ENCODE measurements at places on chromosomes 12 and 14. TPM values are rescaled to one million over a fixed set of nuclear protein-coding genes. Genes with fewer than 3 reads are reported as not detected.

Gene AMN
- 1.0 TPM for total RNA-seq

Gene SLC22A17
- 0.42 TPM for total RNA-seq

Gene GLIPR1L2
- total RNA-seq, result not detected

Gene KLRC2
- 23.4 TPM for total RNA-seq

- no peak for DNase-seq
- H3K4me3 ChIP-seq, result no peak overlapping the region
- H3K27me3 ChIP-seq, result no peaks in the 10 kb centered on the region
- H3K4me1 ChIP-seq, result no peaks in the 10 kb centered on the region
- H3K36me3 ChIP-seq, result no peaks in the 10 kb centered on the region
These were observed 147.5 kb upstream of the RTL1 start for GRCh38 chr14:101050901-101051490.

- no peak for DNase-seq
- no peaks in the 10 kb centered on the region for H3K27me3 ChIP-seq
- peaks cover 36% of the 10 kb centered on the region for H3K4me1 ChIP-seq
- no peaks in the 10 kb centered on the region for H3K36me3 ChIP-seq
These were observed 290.8 kb downstream of the RPAP3 start for GRCh38 chr12:47415054-47415453.

DNA sequence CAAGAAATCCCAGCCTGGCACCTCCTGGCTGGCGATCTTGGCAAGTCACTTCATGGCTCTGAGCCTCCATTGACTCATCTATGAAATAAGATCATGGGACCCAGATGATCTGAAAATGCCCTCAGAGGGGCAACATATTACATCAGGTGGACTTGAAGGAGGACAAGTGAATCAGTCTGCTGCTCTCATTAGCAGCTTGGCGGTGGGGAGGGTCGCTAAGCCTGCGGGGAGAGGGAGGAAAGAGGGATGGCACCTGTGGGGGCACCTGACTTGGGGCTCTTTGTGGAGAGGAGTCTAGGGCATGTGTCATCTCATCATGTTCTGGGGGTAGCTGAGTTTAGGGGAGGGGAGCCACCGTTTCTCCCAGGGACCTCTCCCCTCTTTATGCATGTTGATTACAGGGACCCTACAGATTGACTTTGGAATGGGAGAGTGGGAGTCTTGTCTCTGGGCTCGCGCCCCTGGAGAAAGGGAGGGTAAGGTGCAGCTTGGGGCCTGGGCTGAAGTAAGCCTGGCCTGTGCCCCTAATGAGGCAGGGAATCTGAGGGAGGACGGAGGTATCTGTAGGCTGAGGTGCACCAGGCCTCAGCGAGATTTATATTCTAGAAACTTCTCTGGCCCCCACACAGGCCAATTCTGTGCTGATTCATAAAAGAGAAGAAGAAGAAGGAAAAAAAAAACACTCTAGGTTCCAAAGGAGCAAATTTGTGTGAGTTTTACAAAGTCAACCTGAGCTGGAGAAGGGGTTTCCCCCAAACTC is 29.3 kb upstream of the BATF start:
- peaks cover 63% of the 10 kb centered on the region for H3K4me1 ChIP-seq
- no peak for DNase-seq
- H3K36me3 ChIP-seq, result peaks cover 4% of the 10 kb centered on the region
- peak overlapping the region; percentile 61 for H3K4me3 ChIP-seq
- H3K27me3 ChIP-seq, result no peaks in the 10 kb centered on the region
- peak overlapping the region; percentile 83 for H3K27ac ChIP-seq

DNA sequence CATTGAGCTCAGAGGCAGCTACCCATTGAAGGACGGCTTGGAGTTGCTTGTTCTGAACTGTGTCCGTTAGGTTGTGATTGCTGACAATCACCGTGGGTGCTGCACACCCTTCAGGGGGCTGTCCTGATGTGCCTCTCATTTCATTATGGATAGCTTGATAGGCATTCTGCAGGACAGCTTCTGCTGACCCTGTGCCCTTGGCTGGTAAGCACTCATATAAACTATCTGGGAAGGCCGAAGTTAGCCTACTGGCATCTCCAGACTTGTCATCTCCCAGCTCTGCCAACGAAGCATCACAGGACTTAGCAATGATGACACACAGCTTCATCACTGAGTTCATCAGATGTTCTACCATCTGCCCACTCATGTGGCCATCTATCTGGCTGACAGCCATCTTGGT is 22.3 kb downstream of the AKAP3 start:
- H3K36me3 ChIP-seq, result no peaks in the 10 kb centered on the region
- no peak for DNase-seq
- peaks cover 32% of the 10 kb centered on the region for H3K27me3 ChIP-seq

DNA sequence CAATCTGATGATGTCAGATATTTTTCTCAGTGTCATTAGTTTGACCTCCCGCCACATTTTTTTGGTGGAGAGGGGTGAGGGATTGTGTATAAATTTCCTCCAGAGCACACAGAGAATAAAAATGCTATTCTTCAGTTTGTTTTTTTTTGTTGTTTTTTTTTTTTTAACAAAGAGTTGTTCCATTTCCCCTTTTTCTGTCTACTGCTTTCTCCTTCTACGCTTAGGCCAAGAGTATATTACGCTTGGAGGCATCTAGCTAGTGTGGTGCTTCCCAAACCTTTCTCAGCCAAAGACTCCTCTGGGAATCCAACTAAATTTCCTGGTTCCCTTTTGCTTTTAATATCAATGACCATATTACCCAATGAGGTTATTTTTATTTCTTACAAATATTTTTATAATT is 465.6 kb downstream of the ZFP36L1 start:
- no peaks in the 10 kb centered on the region for H3K4me1 ChIP-seq
- H3K4me3 ChIP-seq, result no peak overlapping the region
- H3K36me3 ChIP-seq, result no peaks in the 10 kb centered on the region
- no peak overlapping the region for H3K27ac ChIP-seq
